ENCODE measurements at places on chromosomes 4 and X. TPM values are rescaled to one million over a fixed set of nuclear protein-coding genes. Genes with fewer than 3 reads are reported as not detected.

- no peak for DNase-seq
Observed at GRCh38 chr4:76203541-76203940, 10.1 kb downstream of the SCARB2 start.

DNA sequence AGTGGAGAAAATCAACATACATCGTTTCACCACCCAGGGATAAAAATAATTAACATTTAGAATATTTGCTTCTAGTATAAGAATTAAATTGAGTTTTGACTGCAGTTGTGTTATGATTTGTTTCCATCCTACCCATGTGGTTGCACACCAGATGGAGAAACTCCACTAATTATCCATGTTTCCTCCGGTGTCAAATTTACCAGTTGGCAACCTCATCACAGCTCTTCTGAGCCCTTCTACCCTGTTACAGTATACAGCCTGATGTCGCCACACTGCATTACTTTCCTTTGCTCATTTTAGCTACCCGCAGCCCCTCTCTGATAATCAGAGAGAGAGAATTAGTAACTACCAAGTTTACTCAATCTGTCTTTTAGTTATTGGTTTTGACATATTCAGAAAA lies 411.2 kb downstream of the DTHD1 start:
- DNase-seq = no peak

NKAP gene
- 9.6 TPM for total RNA-seq

DNA sequence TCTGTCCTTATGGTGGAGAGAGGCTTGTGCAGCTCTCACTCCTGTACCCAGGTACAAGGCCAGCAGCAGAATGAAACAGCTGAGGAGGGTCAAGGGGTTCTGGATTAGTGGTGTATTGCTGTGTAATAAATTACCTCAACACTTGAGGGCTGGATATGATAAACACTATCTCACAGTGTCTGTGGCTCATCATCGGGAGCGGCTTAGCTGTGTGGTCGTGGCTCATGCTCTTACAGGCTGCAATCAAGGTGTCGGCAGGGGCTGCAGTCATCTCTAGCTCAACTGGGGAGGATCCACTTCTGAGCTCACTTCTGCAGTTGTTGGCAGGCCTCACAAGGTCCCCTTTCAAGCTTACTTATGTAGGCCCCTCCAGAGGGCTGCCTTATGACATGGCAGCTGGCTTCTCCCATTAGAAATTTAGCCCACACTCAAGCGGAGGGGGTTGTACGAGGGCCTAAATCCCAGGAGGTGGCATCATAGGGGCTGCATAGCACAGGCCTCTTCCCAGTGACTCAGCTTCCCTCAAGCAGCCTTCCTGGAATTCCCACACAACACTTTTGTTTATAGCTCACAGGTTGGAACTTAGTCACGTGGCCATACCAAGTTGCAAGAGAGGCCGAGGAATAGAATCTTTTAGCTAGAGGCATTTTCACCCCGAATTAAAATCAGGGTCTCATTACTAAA lies 148.2 kb upstream of the RPS6KA3 start:
- DNase-seq = no peak

GLRA2 gene
- 1.3 TPM for total RNA-seq

Measured in neural crest cell (in vitro differentiated cells).